ENCODE measurements at places on chromosomes 7 and 10.

- no peak for DNase-seq
These were observed 184.7 kb downstream of the MAGI2 start for GRCh38 chr7:79268730-79269129.

DNA sequence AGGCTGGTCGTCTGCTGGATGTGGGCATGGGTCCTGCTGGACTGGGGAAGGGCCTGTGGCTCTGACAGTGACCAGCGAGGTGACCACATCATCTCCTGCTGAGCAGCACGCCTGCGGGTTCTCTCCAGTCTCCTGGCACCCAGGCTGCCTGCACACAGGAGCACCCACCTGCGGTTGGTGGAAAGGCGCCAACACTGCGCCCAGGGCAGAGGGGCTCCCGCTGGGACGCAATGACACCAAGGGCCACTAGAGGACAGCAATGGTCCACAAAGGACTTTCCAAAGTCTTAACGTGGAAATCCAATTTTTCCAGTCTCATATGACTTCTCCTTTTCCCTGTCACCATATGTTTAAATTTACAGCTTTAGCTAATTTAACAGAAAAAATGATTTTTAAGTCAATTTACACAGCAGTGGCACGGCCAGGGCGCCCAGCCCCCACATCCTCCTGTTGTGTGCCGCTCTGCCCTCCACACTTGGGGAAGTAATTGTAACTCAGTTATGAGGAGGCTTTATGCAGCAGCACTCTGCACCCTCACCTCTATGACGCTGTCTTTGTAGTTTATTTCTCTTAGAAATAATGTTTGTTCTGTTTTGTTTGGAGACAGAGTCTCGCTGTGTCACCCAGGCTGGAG is 38.1 kb downstream of the CFAP46 start:
- no peak for DNase-seq

DNA sequence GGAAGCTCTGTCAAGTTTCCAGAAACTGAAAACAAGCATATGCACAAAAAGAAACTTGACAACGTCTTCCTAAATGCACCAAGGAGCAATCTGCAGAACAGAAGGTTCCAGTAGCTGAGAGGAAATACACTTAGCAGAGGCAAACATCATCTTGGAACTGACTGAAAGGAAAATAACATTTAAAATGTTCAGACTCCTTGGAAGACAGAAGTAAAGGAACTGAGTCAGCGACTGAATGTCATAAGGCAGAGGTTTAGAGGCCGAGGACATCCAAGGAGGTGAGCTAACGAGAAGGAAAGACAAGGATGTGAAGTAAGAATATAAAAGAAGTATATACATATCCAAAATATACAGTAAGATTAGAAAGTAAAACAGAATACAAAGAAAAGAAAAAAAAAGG is 24.1 kb downstream of the SEMA3D start:
- DNase-seq: no peak

DNA sequence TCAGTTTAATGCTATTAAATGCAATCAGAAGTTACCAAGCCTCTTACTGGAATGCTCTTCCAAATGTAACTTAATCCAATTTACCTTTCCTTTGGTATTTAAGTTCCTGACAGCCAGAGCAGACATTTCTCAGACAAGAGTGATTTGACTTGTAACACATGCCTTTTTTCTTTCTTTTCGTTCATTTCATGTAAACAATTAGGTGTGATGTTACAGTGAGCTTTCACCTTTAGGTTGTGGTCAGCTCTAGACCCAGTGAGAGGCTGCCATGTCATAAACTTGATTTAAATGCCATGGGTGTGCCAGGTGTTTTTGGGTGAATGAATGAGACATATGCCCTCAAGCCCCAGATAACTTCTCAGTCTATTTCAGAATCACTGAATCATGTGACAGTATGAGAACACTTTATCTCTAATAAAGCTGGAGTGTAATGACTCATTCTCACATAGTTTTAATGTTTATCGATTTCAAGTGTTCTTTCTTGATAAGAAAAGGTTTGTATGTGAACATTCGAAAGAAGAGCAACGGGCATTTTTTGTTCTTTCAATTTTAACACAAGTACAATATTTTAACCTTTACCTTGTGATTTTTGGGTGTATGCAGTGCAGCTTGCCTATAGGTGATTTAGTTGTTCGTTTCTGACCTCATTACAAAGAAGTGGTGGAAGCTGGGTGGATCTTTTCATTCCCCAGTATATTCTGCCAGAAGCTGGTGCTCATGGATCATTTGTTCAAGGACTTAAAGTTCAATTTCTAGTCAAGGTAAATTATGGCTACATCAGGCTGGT is 61.5 kb downstream of the CHN2 start:
- DNase-seq: no peak

GRCh38 chr7:90251304-90251635 is 6.3 kb downstream of the CFAP69 start:
- DNase-seq: no peak

DNA sequence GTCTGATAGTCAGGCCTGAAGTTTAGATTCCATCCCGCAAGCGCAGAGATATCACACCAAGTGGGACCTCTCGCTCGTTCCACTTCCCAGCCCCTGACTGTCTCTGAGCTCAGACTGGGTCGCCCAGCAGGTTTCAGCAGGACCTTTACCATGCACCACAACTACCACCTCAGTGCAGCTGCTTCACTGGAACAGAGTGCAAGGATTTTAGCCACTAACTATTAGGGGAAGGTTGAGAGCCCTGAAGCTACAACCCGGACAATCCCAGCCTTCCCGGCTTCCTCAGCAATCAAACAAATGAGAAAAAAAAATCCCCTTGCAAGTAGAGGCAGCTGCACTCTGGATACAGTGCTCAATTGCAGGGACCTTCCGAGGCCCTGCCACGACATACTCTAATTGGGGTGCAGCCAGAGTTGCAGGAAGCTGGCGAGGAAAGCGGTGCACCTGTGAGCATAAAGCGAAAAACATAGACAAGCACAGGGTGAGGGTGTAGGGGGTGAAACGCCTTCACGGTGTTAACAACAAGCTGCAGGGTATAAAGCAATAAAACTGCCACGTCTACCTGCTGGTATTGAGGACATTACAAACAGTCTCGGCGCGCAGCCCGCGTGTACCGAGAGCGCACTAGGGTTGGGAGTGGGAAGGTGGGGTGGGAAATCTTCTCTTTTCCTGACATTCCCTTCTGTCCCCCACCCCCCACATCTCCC is 2.6 kb upstream of the DLX6 start:
- DNase-seq: no peak

DNA sequence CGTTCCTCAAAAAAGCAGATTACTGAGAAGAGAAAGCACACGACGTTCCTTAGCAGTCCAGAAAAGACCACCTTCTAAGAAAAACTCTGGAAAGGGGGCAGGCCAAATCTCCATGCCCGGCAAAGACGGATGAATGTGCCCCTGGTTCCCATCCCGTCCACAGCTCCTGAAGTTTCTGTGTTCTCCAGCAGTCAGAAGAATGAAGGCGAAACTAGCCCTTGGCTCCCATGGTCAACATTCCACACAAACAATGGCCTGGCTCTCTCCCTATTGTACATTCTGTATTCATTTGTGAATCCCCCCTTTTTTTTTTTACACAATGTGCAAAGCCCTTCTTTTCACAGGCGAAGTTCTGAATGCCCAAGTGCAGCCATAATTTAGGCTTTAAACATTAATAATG is 5.3 kb downstream of the CTBP2 start:
- DNase-seq: no peak

DNA sequence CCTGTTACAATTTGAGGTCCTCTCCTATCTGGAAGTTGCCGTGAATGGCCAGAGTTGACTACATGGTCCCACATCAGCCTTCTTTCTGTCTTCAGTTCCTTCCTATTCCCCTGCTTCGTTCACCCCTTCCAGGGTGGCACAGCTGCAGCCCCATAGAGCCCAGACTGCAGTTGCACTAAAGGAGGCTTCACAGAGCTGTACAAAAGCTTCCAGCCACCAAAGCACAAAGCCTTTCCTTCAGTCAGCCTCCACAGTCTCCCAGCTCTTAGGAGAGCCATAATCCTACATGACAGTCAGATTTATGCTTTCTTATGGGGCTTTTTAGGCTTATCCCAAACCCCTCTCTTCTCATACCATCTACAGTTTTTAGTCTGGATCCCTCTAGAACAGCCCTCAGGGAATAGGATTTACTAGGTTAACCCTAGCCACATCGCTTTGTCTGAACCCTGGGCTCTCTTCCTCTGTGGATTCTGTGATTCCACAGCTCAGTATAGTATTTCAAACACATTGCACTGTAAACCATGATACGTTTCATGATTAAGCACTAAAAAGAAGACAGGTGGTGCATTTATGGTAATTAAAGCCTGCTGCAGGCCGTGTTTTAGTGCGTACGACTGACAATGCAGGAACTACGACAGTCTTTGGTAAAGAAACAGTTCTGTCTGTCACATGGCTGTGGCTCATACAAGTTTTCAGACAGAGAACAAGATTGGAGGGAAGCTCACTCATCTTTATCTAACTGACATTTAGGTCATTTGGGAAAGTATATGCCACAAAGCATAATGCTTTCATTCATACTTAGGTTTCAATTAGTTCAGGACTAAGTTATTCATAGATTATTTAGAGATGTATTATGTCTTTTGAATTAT is 208.3 kb upstream of the KMT2E start:
- DNase-seq: no peak

GRCh38 chr10:97765201-97765600 is 6.6 kb downstream of the SFRP5 start:
- no peak for DNase-seq

- no peak for DNase-seq
These were observed 79.1 kb downstream of the NEURL1 start for GRCh38 chr10:103572347-103573204.

GRCh38 chr7:3120513-3120912 is 76.8 kb upstream of the CARD11 start:
- DNase-seq: peak; percentile 74

DNA sequence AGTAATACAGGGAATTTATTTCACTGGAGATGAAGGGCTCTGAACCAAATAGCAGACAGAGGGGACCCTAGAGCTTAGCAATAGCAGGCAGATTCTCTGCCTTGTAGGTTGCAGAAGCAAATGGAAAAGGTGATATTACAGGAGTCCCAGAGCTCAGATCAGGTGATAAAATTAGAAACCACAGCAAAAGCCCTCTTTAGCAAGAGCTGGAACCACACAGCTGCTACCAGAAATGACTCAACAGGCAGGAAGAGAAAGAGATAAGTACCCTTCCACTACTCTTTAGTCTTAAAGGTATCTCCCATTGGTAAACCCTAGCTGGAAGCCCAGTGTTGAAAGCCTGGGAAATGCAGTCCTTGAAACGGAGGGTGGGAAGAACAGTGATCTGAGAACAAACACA is 535.6 kb upstream of the GHITM start:
- DNase-seq: no peak

- no peak for DNase-seq
These were observed 104.0 kb downstream of the ZNF22 start for GRCh38 chr10:45104674-45105073.

DNA sequence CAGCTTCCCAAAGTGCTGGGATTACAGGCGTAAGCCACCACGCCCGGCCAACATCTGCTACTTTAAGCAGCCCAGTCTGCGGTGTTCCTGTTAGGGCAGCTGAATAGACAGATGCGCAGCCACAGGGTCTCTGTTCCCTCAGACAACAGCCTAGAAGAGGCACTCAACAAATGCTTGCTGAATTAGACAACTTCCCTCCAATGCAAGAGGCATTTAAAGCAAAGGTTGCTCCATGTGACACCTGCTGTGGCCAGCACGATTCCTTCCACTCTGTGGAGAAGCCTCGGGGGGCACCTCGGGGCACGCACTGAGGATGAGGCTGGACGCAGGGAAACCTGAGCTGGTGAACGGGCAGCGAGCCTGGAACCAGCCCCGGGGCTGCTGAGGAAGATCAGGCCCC is 237.8 kb downstream of the MAD1L1 start:
- DNase-seq: no peak

GRCh38 chr10:81034383-81034782 is 496.7 kb downstream of the SH2D4B start:
- DNase-seq: no peak

GRCh38 chr7:75638594-75639070 is 100.1 kb downstream of the HIP1 start:
- no peak for DNase-seq

GRCh38 chr10:42836771-42837468 is 54.3 kb downstream of the BMS1 start:
- DNase-seq: no peak

- DNase-seq: peak; percentile 55
These were observed 1.8 kb downstream of the HNRNPF start for GRCh38 chr10:43407148-43407575.

DNA sequence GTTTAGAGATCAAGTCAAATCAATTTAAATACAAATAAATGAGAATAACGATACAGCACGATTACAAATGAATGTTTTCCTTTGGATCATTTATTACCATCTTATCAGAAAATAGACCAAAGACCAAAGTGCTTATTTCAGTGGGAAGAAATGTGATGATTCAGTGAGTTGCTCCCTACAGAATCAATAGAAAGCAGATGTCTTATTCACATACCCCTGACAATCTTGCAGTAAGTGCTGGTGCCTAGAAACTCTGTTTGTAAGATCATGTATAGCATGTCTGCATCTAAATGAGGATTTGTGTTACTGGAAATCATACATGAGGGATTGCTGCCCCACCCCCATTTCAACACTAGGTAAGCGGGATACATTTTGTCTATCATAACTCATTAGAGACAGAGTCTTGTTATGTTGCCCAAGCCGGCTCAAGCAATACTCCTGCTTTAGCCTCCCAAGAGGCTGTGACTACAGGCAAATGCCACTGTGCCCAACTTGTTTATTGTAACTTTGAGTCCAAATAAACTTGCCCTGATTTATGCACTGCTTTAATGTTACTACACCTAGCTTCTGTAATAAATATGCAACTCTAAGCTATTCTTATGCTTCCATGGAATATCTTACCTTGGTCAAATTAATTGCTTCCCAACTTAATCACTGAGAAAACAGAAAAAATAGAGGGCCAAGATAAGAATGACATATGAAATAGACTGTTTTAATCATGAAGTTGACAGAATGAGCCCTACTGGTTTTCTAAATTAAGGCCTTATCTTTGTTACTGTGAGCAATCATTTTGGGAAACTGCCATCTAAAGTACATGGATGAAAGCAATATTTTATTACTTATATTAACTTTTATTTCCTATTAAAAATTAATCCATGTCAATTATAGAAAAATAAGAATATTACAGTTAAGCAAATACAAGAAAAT is 82.5 kb downstream of the AHR start:
- DNase-seq: no peak

DNA sequence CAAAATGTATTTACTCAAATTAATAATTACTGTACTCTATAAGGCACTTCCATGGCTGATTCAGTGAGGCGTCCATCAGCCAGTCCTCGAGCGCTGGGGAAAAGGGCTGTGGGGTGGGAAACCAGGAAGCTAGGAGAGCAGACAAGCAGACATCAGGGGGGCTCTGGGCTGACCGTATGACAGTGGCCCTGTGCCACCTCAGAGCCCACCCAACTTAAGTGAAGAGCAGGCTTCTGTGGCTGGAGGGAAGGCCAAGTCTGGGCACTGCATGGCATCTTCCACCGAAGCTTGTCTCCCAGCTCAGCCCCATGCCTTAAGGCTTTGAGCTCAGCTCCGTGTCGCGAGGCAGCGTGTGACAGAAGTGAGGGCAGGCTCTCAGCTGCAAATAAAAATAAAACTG is 464.5 kb upstream of the ZMIZ1 start:
- DNase-seq: no peak

Measured in CD8-positive, alpha-beta T cell (primary cell).